Stimulated activated CD8-positive, alpha-beta memory T cell treated with anti-CD3 and anti-CD28 coated beads, Interleukin-4, amount 100 ng/mL, for 4 hours (primary cell): ENCODE measurements at places on chromosomes 1 and 21.

- no peak for DNase-seq
Measured at GRCh38 chr1:55669293-55669692, 454.1 kb upstream of the USP24 start.

GRCh38 chr21:32940079-32941014 lies 85.4 kb upstream of the OLIG2 start:
- peak; percentile 14 for DNase-seq

GRCh38 chr21:29072873-29073221 lies 601 bp downstream of the CCT8 start:
- no peak for DNase-seq

DNA sequence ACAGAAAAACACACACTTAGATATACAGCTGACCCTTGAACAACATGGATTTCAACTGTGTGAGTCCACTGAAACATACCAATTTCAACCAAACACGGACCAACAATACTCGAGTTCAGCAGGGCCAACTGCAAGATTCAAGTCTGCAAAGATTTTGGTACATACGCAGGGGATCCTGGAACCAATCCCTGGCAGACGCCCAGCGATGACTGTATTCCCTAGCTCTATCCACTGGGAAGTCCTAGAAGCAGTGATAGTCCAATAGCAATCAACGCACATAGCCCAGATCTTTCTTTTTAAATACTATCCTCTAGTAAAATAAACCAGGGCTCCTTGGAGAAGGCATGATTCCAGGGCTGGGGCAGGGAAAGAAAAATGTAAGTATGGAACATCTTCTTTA lies 9.0 kb downstream of the DDX59 start:
- DNase-seq: no peak

DNA sequence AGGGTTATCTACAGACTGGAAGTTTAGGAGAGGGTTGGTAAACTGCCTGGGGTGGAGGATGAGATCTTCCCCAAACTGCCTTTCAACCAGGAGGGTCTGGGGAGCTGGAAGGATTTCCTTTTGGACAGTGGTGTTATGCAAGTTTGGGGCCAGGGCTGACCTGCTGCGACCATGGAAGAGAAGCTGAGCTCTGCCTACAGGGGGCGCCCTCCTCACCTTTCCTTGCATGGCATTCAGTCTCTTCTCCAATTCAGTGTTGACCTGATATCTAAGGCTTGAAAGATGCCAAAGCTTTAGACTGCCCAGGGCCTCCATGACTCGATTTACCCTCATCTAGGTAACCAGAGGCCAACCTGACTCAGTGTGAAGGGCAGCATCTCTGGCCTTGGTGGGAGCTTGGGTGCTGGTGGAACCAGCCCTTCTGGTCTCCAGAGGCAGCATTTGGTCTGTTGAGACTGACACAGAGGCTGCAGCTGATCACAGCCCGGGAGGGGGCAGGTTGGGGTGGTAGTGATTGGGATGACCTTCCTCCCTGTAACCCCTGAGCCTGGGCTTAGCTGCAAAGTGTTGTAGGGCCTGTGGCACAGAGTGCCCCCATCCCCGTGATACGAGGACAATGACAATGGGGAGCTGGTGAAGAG lies 170.0 kb downstream of the GRIK3 start:
- no peak for DNase-seq

DNA sequence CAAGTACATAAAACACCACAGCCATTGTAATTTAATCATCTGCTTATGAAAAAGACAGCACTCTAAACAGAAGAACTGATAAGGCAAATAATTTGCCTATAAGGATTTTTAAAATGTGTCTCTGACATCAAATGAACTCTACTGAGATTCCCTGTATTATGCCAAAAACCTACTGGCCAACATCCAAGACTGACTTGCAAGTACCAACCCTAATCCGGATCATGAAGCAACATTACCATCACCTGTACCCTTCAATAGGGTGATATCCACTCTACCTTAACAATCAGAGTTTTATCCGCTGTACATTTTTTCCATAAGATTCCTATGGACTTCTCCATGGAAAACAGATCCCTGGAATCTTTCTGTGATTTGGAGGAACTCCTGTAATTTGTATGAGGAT lies 4.6 kb downstream of the RGS7 start:
- no peak for DNase-seq

DNA sequence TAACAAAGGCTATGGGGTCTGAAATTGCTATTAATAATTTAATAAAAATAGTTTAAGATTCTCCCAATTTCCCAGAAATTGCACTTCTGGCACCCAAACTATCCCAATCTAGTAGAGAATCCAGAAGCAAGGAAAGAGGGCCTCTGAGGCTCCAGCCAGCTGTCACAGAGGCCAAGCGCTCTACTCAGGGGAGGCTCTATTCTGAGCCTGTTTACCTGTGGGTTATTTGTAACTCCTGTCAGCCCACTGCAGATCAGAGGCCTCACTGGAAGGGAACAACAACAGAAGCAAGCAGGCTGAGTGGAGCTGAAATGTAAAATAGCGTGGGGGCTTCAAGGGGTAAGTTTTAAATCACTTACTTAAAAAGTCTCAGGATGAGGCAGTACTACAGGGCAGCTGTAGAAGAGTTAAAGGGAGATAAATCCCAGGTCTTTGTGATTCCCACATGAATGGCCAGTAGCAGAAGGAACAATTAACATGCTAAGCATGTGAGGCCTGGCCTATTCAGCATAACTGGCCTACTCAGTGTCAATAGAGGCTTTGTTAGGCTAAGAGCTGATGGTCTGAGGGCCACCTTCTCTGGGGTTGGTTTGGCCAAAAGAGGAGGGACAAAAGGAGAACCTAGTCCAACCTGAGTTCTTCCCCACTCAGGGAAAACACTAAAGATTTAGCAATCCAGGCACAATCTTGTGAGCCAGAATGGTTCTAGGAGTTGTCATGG lies 12.8 kb downstream of the ZNF687 start:
- DNase-seq: no peak

- DNase-seq: no peak
Measured at GRCh38 chr1:25360596-25361581, 22.8 kb downstream of the TMEM50A start.

- DNase-seq: no peak
Measured at GRCh38 chr1:174974711-174975119, 25.0 kb upstream of the CACYBP start.

DNA sequence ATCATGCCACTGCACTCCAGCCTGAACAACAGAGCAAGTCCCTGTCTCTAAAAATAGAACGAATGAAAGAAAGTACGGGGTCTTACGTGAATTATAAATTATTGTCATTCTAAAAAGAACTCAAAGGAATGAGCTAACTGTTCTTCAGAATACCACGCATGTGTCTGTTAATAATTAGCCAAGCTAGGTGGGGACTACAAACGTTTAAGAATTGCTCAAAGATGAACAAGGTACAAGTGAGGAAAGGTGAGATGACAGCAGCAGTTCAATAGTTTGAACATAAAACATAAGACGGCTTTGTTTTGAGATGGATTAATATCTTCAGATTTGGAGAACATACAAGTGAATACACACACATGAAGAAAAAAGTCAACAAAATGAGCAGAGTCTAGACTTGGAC lies 79.6 kb downstream of the UBR4 start:
- DNase-seq: no peak

DNA sequence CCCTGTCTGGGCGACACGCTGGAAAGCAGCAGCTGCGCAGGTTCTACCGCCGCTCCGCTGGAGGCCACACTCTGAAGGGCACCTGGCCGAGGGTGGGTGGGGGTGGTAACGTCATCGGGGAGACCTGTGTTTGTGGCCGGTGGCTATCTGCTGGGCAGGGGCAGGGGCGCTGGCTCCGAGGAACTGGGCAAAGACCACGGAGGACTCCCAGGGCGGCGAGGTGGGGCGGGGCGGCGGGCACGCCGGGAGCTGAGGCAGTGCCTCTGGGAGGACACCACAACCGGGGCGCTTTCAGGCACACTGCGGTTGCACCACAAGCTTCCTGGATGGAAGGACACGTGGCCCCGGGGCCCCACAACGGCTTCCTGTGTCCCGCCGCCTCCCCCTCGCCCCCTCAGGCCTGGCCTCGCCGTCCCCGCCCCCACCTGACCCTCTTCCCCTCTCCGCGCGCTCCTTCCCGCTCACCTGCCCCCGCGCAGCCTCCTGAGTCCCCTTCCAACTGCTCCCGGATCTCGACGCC lies 3.3 kb upstream of the DENND2D start:
- peak; percentile 60 for DNase-seq

- no peak for DNase-seq
Measured at GRCh38 chr1:183548116-183548515, 42.1 kb downstream of the NCF2 start.
